ENCODE measurements at places on chromosomes 3 and 15.

- no peak for DNase-seq
Observed at GRCh38 chr3:106184540-106185457, 316.0 kb upstream of the CBLB start.

- no peak for DNase-seq
Observed at GRCh38 chr3:34183114-34183513, 384.7 kb downstream of the PDCD6IP start.

- no peak for DNase-seq
Observed at GRCh38 chr3:42123012-42123581, 31.9 kb downstream of the TRAK1 start.

- no peak for DNase-seq
Observed at GRCh38 chr15:43948691-43949325, 122.0 kb downstream of the WDR76 start.

- DNase-seq = no peak
Observed at GRCh38 chr15:57663262-57663661, 43.3 kb upstream of the POLR2M start.

DNA sequence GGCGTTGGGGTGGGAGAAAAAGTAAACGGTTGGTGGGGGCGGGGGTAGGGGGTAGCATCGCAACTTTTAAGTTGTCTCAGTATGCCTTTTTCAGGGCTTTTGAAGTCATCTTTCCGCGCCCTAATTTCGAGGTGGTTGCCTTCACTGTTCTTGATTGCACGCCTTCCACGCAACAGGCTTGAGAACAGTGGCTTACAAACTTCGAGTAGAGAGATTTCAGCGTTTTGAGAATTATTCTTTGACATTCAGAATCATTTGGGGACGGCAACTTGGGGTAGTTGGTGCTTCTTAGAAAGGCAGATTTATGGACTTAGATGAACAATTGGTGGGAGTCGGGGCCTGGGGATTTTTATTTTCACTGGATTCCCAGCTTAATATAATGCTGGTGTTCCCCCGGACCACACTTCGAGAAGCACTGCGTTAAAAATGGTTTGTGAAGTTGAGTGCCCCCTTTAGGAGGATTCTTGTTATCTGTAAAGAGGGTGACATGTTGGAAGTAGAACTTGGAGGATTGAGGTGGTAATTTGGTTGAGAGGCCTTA is 880 bp downstream of the PPP4R2 start:
- DNase-seq = no peak

- DNase-seq = no peak
Observed at GRCh38 chr3:102069211-102069662, 219.9 kb downstream of the NFKBIZ start.

DNA sequence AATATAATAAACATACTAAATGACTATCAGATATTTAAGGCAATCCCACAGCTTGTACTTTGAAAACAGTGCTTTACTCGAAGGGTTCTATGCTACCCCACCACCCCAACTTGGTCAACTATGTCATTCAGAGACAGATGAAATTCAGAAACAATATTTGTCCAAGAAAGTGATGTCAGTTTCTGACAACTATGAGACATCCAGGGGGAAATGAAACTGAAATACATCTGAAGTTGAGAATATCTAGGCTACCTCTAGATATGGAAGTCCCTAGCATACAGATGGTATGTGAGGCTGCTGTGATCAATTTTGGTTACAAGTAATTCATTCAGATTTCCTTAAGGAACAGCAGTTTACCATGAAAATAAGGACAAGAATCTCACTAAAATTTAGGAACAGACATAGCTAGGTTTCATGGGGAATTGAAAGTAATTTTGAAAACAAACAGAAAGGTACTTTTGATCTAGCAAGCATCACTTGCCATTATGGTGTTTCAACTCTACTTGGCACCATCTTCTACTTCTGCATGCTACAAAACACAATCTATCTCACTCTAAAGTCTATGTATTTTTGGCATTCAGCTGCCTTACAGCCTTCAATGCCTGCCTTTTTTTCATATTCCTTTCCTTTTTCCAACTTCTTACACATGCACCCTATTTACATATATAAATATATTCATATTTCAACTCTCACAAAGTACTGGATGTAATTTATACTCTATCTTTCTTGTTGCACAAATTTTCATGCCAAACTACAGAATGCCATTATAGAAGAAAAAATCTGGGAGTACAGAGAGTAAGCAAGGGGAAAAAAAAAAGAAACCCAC is 21.7 kb downstream of the ATG3 start:
- DNase-seq = no peak

DNA sequence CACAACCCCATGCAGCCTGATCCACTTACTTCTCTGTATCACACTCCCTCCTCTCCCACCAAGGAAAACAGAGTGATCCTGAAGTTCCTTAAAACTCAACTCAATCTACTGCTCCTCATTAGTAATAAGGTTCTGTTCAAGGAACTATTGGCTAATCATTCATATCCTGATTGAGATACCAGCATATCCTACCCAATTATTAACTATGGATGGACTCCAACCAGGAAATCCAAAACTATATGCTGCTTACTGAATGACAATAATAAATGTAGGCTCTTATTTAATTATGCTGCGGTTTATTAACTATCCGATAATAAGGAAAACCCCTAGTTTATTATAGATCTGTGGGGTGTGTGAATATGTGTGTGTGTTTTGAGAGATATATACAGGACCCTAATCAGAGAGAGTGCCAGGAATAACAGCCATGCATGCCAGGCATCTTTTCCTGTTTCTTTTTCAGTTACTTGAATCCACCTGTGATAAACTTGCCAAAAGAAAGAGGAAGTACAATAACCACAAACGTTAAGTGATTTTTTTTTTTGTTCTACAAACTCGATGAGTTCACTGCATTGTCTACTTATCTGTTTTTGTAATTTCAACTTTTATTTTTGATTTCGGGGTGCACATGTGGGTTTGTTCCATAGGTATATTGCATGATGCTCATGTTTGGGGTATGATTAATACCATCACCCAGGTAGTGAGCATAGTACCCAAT is 1031.7 kb upstream of the CFAP20DC start:
- DNase-seq = no peak

DNA sequence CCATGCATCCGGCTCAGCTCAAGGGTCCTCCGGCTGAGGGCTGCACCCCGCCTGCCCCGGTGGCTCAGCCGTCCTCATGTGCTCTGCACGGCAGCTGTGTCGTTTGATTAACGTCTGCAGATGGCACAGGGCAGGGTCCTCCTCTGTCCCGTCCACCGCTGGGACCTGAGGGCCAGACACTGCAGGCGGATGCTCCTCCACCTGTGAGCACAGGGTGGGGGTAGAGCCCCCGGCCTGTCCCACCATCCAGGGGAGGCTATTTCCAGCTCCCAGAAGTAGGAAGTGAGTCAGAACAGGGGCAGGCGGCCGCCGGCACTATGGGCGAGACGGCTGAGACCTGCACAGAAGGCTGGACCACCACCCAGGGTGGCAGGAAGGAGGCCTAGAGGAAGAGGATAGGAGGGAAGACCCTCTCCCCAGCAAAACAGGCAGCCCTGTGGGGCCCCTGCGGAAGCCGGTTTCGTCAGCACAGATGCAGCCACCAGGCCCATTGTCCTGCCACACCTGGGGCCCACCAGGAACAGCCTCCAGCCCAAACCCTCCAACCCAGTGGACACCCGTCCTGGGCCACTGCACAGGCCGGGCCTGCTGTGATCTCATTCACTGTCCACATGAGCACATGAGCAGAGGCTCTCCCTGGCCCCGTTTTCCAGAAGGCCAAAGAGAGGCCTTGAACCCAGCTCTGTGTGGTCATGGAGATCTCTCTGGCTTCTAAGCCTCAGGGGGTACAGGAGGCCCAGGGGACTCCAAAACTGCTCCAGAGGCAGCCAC is 12.6 kb upstream of the PLXND1 start:
- no peak for DNase-seq

DNA sequence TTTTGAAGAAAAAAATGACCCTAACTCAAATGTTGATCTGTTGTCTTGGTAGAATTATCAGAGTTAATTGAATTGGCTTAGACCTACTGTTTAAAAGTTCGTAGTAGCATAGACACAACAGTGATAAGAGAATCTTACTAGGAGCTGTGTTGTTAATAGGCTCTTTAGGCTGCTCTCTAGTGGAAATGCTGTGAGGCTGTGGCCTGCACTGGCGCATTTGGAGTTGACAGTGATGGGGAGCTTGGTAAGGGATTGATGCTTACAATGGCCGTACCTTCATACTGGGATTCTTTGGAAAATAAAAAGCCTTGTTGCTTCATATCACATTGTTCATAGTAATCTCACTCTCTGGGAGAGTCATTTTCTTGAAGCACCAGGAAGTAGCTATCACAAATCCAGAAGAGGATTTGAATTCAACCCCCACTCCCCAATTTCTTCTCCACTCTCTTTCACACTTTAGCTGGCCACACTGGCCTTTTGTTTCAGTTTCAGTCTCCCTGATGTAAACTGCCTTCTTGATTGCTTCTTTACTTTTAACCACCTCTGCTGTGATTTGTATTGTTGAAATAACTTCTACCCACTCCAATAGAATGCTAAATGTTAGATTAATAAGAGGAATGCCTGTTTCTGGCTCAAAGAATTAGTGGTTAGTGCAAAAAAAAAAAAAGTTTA is 56.6 kb downstream of the CEP63 start:
- DNase-seq = no peak

GRCh38 chr15:45555934-45556608 is 31.1 kb upstream of the BLOC1S6 start:
- no peak for DNase-seq

GRCh38 chr15:78567531-78567930 is 2.2 kb downstream of the CHRNA5 start:
- no peak for DNase-seq

- DNase-seq = no peak
Observed at GRCh38 chr3:183298701-183299153, 45.7 kb downstream of the B3GNT5 start.

Measured in activated CD8-positive, alpha-beta memory T cell treated with anti-CD3 and anti-CD28 coated beads for 1 hour (primary cell).